ENCODE measurements at places on chromosomes 11 and 22. TPM values are rescaled to one million over a fixed set of nuclear protein-coding genes. Genes with fewer than 3 reads are reported as not detected.

DNA sequence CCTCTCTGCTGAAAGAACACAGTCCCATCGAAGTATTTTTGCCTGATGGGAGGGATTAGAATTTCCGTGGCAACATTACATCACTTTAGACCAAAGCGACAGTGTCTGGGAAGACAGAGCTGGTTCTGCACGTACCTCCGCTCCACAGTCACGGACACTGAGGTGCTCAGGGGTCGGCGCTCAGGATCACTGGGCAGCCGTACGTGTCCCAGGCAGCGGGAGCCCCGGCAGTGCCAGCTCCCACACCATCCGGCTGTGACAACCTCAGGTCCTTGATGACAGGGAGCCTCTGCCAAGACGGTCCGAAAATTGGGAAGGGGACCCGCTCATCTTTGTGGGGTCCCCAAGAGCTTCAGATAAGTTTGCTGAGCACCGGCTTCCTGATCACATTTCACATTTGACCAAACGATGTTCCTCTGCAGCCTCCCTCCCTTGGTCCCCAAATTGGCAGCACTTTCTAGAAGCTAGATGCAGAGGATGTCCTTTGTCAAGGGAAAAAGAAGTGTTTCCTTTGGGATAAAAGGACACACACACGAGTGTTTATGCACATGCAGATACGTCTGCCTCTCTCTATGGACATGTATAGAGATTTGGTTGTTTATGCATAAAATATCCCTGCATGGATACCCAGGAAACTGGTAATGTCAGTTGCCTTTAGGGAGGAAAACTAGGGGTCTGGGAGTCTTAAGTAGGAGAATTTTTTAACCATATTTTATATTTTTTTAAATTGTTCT is 61.6 kb upstream of the LINC01488 start:
- no peak for DNase-seq

DNA sequence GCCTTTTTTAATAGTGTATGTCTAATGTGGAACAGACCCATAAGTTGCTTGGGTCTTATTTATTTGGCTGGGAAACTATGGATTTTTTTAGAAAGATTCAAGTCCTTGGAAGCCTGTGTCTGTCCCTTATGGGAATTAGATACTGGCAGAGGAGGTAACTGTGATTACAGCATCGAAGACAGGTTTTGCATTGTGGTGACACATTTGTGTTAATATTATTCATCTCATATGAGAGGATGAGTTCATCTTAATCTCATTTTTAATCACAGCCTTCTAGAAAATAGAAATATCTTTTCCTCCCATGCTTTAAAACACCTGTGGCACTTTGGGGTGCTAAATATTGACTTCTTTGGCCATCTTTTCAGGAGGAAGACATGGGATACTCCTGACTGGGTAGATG is 9.2 kb downstream of the TAB1 start:
- DNase-seq, result no peak

GRCh38 chr11:17561111-17561415 is 14.0 kb downstream of the OTOG start:
- DNase-seq, result no peak

ABTB2 gene
- 6.1 TPM for total RNA-seq

- DNase-seq, result no peak
Observed at GRCh38 chr22:46560696-46561295, 23.4 kb upstream of the CELSR1 start.

TSSK2 gene
- not detected for total RNA-seq

All from lower leg skin (tissue), 4 donors.